ENCODE measurements at places on chromosomes 1 and 21.

DNA sequence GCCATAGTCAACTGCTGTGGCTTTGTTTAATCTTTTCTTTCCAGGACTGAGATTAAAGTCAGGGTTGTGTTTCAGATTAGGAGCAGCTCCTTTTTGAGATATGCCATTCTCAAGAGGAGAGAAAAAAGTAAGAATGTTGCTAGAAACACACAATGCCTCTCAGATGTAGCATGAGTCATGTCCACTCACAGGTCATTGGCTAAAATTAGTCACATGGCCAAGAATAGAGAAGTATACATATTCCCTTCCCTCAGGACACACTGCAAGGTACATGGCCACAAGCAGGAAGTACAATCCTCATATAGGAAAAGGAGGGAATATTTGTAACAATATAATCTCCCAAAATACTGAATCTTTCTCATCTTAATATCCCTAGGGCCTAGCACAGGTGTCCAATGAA, 141.9 kb upstream of the PTBP2 start:
- no peak for DNase-seq

GRCh38 chr1:59422921-59423575, 126.2 kb downstream of the FGGY start:
- no peak for DNase-seq

GRCh38 chr1:221487781-221488524, 253.9 kb downstream of the DUSP10 start:
- no peak for DNase-seq

DNA sequence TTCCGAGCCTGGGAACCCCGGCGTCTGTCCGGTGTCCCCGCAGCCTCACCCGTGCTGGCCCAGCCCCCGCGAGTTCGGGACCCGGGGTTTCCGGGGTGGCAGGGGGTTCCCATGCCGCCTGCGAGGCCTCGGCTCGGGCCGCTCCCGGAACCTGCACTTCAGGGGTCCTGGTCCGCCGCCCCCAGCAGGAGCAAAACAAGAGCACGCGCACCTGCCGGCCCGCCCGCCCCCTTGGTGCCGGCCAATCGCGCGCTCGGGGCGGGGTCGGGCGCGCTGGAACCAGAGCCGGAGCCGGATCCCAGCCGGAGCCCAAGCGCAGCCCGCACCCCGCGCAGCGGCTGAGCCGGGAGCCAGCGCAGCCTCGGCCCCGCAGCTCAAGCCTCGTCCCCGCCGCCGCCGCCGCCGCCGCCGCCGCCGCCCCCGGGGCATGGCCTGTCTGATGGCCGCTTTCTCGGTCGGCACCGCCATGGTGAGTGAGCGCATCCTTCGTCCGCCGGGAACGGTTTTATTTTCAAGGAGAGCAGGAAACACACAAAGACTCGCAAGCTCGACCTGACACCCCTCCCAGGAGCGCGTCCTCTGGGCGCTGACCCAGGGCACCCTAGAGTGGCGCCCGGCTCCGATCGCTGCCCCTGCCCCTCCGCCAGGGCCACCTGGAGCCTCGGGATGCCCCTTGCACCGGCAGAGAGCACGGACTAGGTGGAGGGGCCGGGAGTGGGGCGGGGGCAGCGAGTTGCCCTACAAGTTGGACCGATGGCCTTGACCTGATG, at the start of gene ABCG1:
Gene ABCG1, plus strand, starts transcription at position 305 of the 770 bp plus-strand sequence. Its CDS starts 123 bp downstream, at position 428.
- peak; percentile 46 for DNase-seq

DNA sequence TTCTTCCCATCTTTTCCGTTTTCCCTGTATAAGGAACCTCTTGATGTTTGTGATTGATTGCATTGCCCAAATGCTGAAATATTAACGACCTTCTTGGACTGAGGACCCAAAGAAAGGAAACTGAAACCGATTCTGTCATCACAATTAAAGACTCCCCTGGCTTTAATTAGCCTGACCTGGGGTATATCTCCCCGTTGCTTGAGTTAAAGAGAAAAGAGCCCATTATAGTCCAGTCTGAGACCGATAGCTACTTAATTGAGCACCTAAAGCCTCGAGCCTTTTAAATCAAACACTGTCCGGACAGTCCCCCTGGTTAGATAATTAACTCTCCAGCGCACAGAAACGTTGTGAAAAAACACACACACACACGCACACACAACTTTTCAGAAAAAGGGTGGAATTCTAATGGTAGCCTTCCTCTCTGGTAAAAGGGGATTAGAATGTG, 8.0 kb downstream of the LMO4 start:
- DNase-seq, result no peak

All from ovary (tissue), 10 donors.